Small intestine (tissue), 16 donors: ENCODE measurements at places on chromosomes 12 and 14. TPM values are rescaled to one million over a fixed set of nuclear protein-coding genes. Genes with fewer than 3 reads are reported as not detected.

- no peaks in the 10 kb centered on the region for H3K36me3 ChIP-seq
- H3K4me1 ChIP-seq, result no peaks in the 10 kb centered on the region
- H3K27ac ChIP-seq, result no peak overlapping the region
- no peak overlapping the region for H3K4me3 ChIP-seq
- DNase-seq, result no peak
- no peaks in the 10 kb centered on the region for H3K27me3 ChIP-seq
These were observed 76.8 kb upstream of the WSCD2 start for GRCh38 chr12:108052260-108052659.

- H3K36me3 ChIP-seq, result no peaks in the 10 kb centered on the region
- no peak overlapping the region for H3K4me3 ChIP-seq
- no peak for DNase-seq
- no peaks in the 10 kb centered on the region for H3K4me1 ChIP-seq
These were observed 222.3 kb upstream of the NOVA1 start for GRCh38 chr14:26820138-26820537.

DNA sequence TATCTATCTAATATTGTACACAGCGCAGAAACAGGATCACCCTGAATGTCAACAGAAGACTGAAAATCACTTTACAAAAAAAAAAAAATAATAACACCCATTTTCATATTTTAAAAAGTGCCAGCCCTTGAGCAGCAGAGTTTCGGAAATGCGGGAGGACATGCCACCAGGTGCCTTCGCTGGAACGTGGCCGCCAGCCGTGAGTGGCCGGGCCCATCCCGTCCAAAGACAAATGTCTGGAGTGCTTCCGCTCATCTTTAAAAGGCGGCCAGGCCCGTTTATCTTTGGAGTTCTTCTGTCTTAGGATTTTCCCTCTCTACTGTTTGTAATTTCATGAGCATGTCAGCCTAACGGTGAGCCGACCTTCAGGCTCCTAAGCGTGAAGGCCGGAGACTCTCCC is 43.5 kb downstream of the LRTM2 start:
- peaks cover 15% of the 10 kb centered on the region for H3K27me3 ChIP-seq
- no peaks in the 10 kb centered on the region for H3K36me3 ChIP-seq

- H3K36me3 ChIP-seq, result no peaks in the 10 kb centered on the region
- H3K4me3 ChIP-seq, result no peak overlapping the region
- peaks cover 3% of the 10 kb centered on the region for H3K4me1 ChIP-seq
- DNase-seq, result no peak
- no peak overlapping the region for H3K27ac ChIP-seq
- H3K27me3 ChIP-seq, result no peaks in the 10 kb centered on the region
These were observed 63.2 kb upstream of the RIC8B start for GRCh38 chr12:106711316-106711715.

DNA sequence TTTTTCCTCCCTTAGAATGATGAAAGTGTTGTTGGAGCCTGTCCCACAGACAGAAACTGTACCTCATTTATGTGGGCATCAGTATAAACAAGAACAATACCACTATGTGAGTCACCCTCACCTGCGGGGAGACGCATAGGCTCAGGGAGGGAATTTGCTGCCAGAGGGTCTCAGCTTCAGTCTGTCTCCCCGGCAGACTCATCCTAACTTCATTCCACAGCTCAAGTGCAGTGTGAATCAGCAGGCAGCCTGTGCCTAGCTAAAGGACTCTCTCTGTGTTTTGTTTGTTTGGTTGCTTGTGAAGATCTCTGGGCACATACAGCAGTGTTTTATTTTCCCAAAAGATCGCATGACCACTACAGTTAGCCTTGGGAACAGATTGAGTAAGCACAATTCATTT is 98.9 kb downstream of the PRKCH start:
- no peak for DNase-seq
- no peak overlapping the region for H3K4me3 ChIP-seq
- no peaks in the 10 kb centered on the region for H3K4me1 ChIP-seq

GRCh38 chr12:78628491-78629100 is 236.0 kb upstream of the SYT1 start:
- no peak overlapping the region for H3K27ac ChIP-seq
- H3K4me1 ChIP-seq, result no peaks in the 10 kb centered on the region
- DNase-seq, result no peak
- no peaks in the 10 kb centered on the region for H3K36me3 ChIP-seq

Gene MYBPC1
- 2.4 TPM for polyA plus RNA-seq

GRCh38 chr14:20618271-20618749 is 23.2 kb downstream of the OR6S1 start:
- peaks cover 7% of the 10 kb centered on the region for H3K4me1 ChIP-seq
- DNase-seq, result no peak
- no peak overlapping the region for H3K4me3 ChIP-seq

DNA sequence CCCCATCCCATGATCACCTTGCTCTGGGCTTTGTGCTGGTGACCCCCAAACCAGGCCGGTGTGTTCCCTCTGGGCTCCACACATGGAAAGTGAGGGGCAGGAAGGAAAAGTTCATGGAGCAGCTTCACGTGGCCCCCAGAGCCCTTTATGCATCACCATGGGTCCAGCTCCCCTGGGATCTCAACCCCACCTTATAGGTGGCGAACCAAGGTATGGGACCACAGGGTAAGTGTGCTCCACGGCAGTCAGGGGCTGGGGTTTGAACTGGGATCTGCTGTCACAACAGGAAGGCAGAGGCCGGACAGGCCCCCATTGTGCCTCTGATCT is 7.4 kb upstream of the BEGAIN start:
- peaks cover 6% of the 10 kb centered on the region for H3K27me3 ChIP-seq
- no peaks in the 10 kb centered on the region for H3K4me1 ChIP-seq

Gene ACOT4
- polyA plus RNA-seq, result 11.3 TPM

DNA sequence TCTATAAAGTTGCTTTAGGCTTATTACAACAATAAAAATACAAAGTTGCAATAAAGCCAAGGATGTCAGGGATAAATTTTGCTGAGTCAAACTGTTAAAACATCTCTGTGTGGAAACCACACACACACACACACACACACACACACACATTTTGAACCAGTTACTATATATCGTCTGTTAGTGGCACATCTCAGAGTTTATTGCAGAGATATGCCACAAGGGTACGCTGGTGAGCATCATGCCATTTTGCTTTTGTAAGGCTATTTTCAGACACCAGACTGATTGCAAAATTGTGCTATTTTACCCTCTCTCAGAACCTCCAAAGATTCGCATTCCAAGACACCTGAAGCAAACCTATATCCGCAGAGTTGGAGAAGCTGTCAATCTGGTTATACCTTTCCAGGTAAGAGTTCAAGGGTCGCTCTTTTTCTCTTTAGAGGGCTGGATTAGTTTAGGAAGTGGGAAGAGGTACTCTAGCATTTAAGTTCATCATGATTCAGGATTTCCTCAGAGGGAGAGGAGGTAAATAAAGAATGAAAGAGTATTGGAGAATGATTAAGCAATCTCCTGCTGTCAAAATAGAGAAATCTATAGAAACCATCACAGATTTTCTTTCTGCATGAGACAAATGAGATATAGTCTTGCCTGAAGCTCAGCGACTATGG is 27.3 kb upstream of the CHPT1 start:
- no peak overlapping the region for H3K27ac ChIP-seq
- no peaks in the 10 kb centered on the region for H3K4me1 ChIP-seq
- peak; percentile 75 for DNase-seq

GRCh38 chr12:12025799-12026386 is 44.8 kb upstream of the BCL2L14 start:
- H3K4me1 ChIP-seq, result no peaks in the 10 kb centered on the region
- peak overlapping the region; percentile 64 for H3K27ac ChIP-seq
- no peaks in the 10 kb centered on the region for H3K27me3 ChIP-seq
- no peaks in the 10 kb centered on the region for H3K36me3 ChIP-seq
- peak; percentile 58 for DNase-seq
- H3K4me3 ChIP-seq, result no peak overlapping the region

DNA sequence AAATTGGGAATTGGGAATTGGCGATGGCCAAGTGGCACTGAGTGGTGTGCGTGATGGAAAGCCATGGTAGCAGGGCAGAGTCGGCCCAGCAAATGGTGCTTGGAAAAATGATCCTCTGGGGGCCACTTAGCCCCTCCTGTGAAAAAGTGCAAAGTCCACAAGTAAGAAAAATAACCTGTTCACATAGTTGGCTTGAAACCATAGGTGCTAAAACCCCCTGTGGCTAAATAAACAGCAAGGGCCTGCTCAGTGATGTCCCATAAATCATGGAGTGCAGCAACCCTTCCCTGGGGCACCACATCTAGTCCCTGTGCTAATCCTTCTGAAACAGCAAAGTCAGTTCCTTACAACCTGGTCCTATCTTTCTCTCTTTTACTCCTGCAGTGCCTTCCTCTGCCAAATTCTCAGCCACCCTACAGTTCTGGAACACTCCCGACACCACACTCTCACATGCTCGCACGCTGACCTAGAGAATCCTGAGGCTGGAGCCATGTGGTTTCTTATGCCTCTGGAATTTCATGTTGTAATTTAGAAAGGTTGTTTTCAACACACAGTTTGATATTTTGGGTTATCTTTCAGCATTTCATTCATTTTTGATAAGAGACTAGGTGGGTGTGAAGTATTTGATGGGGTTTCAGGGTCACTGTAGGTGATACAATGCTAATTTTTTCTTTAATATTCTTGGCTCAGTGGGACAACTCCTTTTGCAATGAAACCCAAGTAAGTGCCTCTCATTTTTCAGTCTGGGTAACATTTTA is 123.6 kb downstream of the SMOC1 start:
- no peak overlapping the region for H3K4me3 ChIP-seq
- H3K27me3 ChIP-seq, result no peaks in the 10 kb centered on the region
- no peak overlapping the region for H3K27ac ChIP-seq
- DNase-seq, result no peak
- no peaks in the 10 kb centered on the region for H3K36me3 ChIP-seq

DNA sequence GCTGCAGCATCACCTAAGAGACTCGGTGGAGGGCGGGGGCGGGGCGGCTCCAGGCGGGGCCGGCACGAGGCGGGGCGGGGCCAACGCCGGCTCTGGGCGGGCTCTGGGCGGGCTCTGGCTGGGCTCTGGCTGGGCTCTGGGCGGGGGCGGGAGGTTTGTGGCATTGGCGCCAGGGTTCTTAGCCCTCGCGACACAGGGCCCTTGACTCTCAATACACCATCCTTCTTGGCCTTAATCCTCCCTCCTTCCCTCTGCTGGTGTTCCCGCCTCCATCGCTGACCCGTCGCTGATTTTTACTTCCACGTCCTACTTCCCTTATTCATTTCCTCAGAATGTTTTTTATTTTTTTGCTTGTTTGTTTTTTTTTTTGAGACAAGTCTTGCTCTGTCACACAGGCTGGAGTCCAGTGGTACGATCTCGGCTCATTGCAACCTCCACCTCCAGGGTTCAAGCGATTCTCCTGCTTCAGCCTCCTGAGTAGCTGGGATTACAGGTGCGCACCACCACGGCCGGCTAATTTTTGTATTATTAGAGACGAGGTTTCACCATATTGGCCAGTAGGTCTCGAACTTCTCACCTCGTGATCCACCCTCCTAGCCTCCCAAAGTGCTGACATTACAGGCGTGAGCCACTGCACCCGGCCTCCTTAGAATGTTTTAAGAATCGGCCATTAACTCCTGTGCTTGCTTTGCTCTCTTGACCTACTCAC is at the start of gene BLTP3B:
Gene BLTP3B (minus strand): TSS at position 24 of the 709 bp plus-strand sequence. CDS start 239 bp downstream, outside the sequence.
- no peaks in the 10 kb centered on the region for H3K27me3 ChIP-seq
- peak within 1 kb of the TSS; percentile 89 for H3K4me3 ChIP-seq
- H3K36me3 ChIP-seq, result no peaks in the 10 kb centered on the region
- H3K4me1 ChIP-seq, result peaks cover 2% of the 10 kb centered on the region
- DNase-seq, result peak; percentile 84

DNA sequence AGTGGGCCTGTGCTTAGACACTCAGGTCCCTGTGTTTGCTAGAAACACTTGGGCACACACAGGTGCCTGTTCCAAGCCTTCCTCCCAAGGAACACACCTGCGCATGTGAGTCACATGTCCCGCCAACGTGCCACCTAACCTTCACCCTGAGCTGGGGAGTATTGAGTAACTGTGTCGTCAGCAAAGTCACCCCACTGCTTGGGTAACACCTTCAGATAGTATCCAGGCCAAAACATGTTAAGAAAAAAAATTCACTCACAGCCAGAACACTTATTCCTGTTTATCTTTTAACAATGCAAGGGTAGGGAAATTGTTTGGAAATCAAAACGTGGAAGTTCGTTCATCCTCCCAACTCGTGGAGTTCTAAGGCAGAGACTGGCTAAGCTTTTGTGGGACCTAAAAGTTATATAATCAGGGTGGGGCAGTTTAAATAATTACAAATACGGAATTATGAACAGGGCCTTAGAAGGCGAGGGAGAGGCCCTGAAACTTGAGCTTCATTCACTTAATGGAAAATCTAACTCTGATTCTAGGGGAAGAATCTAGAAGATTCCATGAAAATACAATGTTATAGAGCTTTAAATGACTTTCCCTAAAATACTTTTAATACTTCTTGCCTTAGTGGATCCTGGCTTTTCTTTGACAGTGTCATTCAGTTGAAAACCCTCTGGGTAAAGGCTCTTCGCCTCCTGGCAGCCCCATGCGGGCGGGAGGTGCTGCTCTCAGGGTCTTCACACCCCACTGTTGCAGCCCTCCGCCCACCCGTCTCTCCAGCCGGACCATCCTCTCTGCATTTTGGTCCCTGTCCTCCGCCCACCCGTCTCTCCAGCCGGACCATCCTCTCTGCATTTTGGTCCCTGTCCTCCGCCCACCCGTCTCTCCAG is 30.3 kb upstream of the ADIPOR2 start:
- H3K27ac ChIP-seq, result peak overlapping the region; percentile 93
- H3K4me1 ChIP-seq, result peaks cover 25% of the 10 kb centered on the region
- H3K4me3 ChIP-seq, result no peak overlapping the region
- peak; percentile 97 for DNase-seq
- H3K27me3 ChIP-seq, result no peaks in the 10 kb centered on the region

- no peaks in the 10 kb centered on the region for H3K27me3 ChIP-seq
- no peak overlapping the region for H3K4me3 ChIP-seq
- H3K4me1 ChIP-seq, result no peaks in the 10 kb centered on the region
- H3K27ac ChIP-seq, result no peak overlapping the region
These were observed 46.6 kb downstream of the SLC17A8 start for GRCh38 chr12:100403446-100403845.

DNA sequence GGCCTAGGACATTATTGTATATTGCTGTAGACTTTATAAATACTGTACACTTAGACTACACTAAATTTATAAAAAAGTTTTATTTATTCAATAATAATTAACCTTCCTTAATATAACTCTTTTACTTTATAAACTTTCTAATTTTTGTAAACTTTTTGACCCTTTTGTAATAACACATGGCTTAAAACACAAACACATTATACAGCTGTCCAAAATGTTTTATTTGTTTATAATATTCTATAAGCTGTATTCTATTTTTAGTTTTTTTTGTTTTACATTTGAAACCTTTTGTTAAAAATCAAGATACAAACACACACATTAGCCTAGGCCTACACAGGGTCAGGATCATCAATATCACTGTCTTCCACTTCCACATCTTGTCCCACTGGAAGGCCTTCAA is 190.0 kb downstream of the BMP4 start:
- H3K36me3 ChIP-seq, result no peaks in the 10 kb centered on the region
- no peak for DNase-seq
- no peak overlapping the region for H3K27ac ChIP-seq
- no peaks in the 10 kb centered on the region for H3K4me1 ChIP-seq
- no peaks in the 10 kb centered on the region for H3K27me3 ChIP-seq

GRCh38 chr12:124321040-124321481 is 26.2 kb downstream of the RFLNA start:
- H3K4me3 ChIP-seq, result no peak overlapping the region
- H3K27ac ChIP-seq, result no peak overlapping the region
- no peaks in the 10 kb centered on the region for H3K4me1 ChIP-seq
- DNase-seq, result peak; percentile 67
- H3K36me3 ChIP-seq, result peaks cover 13% of the 10 kb centered on the region
